Caudate nucleus (tissue), 63 donors: ENCODE measurements at places on chromosomes 7 and 10.

DNA sequence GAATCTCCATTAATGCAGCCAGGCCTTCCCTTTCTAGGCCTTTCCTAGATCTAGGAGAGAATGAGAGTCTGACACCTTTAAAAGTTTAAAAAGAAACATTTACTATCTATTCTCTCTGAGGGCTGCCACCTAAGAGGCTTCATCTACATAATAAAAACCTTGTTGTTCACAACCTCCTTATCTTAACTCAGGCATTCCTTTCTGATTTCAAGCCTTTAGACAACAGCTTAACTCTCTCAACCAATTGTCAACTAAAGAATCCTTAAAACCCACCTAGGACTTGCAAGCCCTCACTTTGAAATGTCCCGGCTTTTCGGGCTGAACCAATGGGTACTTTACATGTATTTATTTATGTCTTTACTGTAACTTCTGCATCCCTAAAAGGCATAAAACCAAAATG lies 64.3 kb upstream of the RET start:
- DNase-seq = no peak

GRCh38 chr10:17229016-17229716 lies 1.1 kb downstream of the VIM start:
- DNase-seq = no peak

DNA sequence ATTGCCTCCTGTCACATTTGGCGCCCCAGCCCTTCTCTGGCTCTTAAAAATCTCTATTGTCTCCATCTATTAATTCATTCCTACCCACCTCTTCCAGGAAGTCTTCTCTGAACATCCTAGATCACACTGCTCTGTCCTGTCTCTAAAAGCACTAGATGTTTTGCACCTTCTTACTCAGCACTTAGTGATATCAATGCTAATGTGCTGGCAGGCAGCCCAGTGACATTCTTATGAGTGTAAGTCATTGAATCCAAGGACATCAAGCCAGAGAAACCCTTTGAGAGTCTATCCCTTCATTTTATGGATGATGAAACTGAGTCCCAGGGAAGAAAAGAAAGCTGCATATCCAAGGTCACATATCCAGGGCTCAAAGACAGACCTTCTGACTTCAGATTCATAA lies 48.3 kb upstream of the PAX2 start:
- DNase-seq = no peak

- DNase-seq = no peak
These were observed 52.1 kb downstream of the POLL start for GRCh38 chr10:101535949-101536348.

DNA sequence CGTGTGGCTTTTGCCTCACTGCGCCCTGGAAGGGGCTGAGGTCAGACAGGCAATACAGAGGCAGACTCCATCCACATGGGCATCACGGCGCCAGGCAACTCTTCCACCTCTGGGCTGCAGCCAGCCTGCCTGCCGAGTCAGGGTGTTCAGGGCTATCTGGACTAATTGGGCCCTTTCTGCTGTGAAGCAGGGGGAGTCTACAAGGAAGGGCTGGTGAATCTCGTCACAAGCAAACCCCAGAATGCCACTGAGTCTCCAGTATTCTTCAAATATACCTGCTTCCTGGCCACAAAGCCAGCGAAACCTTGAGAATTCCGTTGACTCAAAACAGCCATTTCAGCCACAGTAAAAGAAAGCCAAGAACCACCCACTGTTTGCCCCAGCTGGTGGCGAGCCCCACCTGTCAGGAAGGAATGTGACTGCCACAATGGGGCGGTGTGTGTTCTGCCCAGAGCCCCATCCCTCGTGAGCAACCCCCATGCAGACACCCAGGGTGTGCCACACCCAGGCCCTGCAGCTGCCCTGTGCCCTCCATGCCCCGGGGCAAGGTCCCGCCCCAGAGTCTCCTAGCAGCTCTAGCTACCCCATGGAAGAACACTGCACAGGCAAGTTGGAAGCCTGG lies 117.3 kb downstream of the FAM53B start:
- DNase-seq = no peak

DNA sequence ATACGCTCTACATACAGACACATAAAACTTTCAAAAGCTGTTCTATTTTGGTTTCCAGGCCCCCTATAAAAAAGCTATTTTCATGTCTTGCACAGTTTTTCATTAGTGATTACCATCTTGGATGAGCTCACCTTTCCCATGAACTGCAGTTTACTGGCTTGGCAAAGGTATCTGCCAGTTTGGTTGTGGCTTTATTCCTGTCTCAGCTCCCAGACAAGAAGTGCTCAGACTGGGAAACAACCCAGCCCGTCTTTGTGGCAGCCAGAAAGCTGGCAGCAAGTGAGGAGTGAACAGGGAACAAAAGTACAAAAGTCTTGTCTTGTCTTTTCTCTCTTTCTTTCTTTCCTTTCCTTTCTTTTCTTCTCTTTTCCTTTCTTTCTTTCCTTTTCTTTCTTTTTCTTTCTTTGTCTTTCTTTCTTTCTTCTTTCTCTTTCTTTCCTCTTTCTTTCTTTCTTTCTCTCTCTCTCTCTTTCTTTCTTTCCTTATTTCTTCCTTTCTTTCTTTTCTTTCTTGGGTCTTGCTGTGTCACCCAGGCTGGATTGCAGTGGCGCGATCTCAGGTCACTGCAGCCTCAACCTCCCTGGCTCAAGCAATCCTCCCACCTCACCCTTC lies 138.8 kb downstream of the CFAP58 start:
- no peak for DNase-seq

DNA sequence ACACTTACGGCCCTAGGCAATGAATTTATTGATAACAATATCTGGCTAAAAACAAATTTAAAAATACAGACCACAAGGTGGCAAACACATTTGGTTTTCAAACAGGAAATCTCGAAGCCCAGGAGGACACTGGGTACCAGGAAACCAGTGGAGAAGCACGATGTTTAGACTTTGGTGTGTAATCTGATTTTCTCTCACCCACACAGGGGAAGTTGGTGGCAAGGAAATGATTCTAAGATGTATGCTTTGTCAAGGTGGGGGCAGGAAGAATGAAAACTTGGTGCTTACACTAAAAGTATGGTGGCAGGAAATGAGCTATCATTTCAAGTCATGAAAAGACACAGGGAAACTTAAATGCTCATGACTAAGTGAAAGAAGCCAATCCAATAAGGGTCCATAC lies 113.2 kb upstream of the ANKRD1 start:
- no peak for DNase-seq

DNA sequence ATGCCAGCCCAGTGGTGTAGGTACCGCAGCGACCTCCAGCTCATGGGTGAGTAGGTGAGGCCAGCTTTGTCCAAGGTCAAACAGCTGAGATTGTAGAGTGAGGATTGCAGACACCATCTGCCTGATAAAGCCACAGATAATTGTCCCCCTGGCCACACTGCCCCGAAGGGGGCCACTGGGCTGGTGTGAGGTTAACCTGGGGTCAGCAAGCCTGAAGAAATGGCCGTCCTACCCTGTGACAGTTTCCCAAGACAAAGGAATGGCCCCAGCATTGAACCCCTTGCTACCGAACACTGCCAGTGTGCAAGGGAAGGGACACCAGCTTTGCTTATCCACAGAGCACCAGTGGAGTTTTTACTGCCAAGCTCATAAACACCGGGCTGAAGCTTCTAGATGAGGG lies 23.0 kb downstream of the ECHDC3 start:
- DNase-seq = no peak

DNA sequence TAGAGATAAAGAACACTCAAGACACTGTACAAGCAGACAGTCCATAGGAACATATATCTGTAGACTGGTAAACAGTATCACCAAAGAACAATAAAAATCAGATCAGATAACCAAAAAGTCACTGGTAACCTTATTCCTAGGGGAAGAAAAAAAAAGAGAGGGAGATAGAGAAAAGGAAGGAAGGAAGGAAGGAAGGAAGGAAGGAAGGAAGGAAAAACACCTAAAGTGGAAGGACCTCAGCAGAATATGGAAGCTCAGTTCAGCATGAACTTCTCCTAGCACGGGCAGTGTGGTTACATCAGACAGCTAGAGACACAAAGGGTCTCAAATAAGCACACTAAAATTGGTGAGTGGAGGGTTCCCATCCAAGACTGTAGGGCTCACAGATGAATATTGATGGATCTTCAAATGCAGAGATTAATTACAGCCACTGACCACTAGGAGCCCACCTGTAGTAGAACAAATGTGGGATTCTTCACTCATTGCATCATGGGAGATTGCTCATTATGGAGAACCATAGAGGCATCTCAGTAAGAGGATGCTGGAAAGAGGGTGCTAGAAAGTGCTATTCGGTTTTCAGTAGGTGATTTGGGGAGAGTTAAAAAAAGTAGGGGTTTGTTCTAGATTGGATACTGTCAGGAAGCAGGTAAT lies 293.4 kb upstream of the C7orf33 start:
- DNase-seq = no peak

DNA sequence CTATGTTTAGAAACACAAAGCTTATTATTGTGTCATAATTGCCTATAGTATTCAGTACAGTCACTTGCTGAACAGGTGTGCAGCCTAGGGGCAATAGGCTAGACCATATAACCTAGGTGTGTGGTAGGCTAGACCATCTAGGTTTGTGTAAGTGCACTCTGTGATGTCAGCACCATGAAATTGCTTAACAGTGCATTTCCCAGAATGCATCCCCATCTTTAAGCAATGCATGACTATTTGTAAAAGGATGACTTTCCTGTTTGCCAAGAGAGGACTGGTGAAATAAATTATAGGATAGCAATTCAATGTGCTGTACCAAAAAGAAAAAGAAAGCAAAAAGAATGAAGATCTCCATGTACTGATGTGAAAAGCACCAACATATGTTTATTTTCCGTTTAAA lies 288.7 kb upstream of the AUTS2 start:
- no peak for DNase-seq
